ENCODE measurements at places on chromosomes 4 and X. TPM values are rescaled to one million over a fixed set of nuclear protein-coding genes. Genes with fewer than 3 reads are reported as not detected.

Gene CSAG1
- total RNA-seq: not detected

GRCh38 chr4:154720123-154720522 lies 23.7 kb upstream of the LRAT start:
- peak; percentile 91 for DNase-seq

GRCh38 chr4:73544620-73545019 lies 63.1 kb downstream of the AFM start:
- no peak for DNase-seq

DNA sequence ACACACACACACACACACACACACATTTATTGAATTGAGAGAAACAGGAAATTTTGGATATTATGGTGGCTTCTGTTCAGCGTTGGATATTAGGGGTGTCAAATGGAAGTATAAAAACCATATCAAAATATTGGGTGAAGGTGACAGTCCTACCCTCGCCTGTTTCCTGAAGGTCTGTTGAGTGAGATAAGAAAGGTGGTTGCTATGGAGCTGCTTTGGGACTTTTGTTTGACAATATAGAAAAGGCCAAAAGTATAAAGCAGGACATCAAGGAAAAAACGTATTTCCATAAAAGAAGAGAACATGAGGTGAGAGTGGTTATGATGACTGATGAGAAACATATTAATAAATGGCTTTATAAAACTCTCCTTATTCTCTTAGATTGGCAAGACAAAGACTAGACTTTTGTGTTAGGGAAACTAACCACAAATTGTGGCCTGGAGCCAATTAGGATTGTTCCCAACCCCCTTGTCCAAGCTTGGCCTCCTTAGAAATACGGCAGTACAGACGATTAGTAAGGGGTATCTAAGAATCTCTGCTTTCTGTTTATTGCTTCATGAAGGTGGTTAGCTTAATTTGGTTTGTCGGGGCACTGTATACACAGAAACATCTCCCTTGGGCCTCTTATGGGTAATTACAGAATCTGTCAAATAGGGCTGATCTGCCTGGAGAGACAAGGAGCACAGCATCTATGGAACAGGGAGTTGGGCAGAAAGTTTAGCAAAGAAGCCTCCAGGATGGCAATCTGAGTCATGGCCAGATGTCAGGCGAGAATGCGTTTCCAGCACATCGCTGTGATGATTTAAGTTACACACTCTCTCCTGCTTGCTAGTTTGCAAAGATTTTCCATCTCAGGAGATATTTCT lies 198.0 kb downstream of the CBR4 start:
- DNase-seq: no peak

DNA sequence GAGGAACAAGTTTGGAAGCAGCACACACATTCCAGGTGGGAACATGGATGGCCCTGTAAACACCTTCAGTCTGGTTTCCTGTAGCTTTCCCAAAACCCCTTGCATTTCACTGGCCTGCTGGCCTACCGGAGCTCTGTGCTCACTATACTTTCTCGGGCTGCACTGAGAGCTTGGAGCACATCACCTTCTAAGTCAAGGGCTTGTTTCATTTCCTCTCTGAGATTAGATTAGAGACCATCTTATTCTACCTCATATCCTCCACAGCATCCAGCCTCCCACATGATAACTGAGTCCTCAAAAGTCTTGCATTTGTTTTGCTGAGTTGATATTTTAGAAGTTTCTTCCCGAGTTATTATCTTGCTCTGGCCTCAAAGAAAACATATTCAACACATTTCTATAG lies 147.7 kb downstream of the RASL11B start:
- no peak for DNase-seq

Measured in epithelial cell of proximal tubule (primary cell).